ENCODE measurements at places on chromosomes 11 and 22. TPM values are rescaled to one million over a fixed set of nuclear protein-coding genes. Genes with fewer than 3 reads are reported as not detected.

GRCh38 chr22:42271191-42271813 is 849 bp upstream of the TCF20 start:
- no peak for DNase-seq

The PGA4 gene
- total RNA-seq = not detected

- DNase-seq = no peak
These were observed 80.5 kb upstream of the ADSL start for GRCh38 chr22:40265783-40266182.

DNA sequence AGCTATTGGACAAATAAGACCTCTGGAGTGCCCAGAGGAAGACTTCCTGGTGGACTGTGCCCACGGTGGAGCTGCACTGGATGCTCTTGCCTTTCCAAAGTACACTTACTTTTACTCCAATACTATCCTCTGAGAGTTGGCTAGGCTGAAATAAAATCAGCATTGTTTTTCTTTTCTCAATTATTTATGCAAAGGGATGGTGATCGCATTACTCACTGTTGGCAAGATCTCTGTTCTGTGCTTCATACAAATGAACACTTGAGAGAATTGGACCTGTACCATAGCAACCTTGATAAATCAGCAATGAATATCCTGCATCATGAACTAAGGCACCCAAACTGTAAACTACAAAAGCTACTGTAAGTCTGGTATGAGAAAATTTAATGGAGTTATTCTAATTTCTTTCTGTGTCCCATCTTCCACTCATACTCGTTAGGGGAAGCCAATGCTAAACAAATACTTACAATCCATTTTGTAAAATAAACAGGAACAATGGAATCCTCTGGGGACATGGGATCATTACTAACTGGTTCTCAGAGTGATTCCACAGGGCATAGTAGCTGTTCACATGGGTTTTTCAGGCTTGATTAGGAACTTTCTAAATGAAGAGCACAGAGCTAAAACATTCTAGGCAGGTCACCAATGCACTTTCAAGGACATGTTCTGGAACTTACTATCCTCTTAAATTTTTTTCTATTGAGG is 26.3 kb downstream of the NLRP14 start:
- no peak for DNase-seq

DNA sequence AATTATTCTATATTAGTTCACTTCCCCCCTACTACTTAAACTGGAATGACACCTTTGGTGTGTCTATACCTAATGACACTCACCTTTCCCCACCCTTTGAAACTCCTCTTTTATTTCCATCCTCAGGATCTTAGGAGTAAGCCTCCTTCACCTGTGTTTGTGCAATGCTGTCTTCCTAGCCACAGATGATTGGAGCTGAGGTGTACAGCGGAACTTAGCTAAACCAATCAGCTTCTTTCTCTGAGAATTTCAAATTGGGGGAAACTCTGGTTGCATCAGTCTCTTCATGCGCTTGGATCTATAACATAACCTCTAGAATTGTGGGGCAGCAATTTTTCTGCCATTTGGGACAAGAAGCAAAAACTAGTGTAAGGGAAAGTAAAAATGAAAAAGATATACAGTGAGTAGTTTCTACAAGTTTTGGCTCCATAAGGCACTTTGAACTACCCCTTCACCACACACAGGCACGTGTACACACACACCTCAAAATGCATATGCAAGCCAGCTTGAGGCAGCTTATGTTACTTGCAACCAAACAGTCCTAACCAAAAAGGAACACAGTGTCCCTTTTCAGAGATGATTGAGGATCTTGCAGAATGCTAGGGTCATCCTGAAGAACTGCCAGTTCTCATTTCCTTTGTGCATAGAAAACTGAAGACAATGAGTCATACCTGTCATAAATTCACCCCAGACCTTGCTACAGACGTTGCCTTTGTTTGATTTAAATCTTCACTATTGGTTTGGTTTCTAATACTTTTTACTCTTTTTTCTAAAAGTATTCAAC is 36.0 kb upstream of the LDLRAD3 start:
- no peak for DNase-seq

The FREY1 gene
- total RNA-seq = not detected

GRCh38 chr22:44365191-44365590 is 52.4 kb upstream of the SHISAL1 start:
- DNase-seq = no peak

The CECR2 gene
- 0.89 TPM for total RNA-seq

The CEP57 gene
- 82.9 TPM for total RNA-seq

The ACAD8 gene
- 29.7 TPM for total RNA-seq

GRCh38 chr11:91296629-91297028 is 928.0 kb upstream of the FAT3 start:
- DNase-seq = no peak

- DNase-seq = no peak
These were observed 3.6 kb upstream of the APOBEC3A start for GRCh38 chr22:38953577-38954413.

- DNase-seq = no peak
These were observed 9.9 kb upstream of the AIFM3 start for GRCh38 chr22:20957102-20957682.

The PRG3 gene
- not detected for total RNA-seq

The SRRD gene
- total RNA-seq = 18.4 TPM

The OR10D3 gene
- total RNA-seq = not detected

- DNase-seq = no peak
These were observed 2.6 kb downstream of the KLHDC7B start for GRCh38 chr22:50548040-50548920.

- DNase-seq = peak; percentile 87
These were observed 4.2 kb downstream of the MYRF start for GRCh38 chr11:61756452-61757212.

DNA sequence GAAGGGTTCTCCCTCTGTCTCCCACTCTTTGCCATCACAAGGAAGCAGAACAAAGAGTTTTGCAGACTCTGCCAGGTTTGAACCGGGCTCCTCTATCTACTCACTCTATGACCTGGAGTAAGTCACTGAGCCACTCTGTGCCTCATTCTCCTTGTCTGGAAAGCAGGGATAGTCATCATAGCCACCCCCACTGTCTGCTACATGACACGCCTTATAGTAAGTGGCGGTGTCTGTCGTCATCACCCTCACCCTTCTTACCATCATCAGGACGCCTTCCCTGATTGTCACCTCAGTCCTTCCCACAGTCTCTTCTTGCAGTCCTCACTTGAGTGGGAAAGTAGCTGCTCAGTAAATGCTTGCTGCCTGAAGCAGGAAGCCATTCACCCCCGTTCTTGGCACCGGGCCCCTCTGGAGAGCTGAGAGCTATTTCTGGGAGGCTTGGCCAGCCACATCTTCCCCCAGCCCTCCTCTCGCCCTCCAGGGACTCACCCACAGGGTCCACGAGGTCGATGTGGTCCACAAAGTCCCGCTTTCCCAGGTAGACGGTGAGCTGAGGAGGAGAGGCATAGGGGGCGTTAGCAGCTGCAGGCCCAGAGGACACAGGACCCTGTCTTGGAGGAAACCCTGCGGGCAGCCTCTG is 46.4 kb downstream of the TPBGL start:
- DNase-seq = no peak

- DNase-seq = no peak
These were observed 48.8 kb downstream of the PACS1 start for GRCh38 chr11:66118847-66119246.

The CERK gene
- 41.8 TPM for total RNA-seq

DNA sequence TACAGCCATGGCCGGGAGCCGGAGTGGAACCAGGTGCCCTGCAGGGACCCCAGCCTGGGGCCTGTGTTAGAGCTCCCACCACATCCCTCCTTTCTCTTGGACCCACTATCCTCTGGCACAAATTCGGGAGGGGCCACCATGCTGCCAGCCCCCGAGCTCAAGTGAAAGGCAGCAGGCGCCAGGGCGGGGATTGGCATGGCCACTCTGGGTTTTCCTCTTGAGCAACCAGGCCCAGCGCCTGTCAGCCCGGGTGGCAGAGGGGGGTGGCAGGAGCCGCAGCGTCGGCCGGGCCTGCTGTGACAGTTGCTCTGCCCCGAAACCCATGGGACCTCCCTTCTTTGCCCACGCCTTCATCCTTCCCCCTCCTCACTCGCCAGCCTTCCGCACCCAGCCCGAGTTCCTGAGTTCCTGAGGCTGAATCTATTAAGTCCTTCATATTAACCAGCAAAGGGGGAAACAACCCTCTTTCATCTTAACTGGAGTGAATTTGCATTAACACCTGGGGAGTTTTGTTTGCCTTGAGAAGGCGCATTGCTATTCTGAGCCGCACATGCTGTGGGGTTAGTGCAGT is 16.8 kb upstream of the CABP7 start:
- DNase-seq = no peak

GRCh38 chr11:12827929-12828812 is 153.9 kb downstream of the TEAD1 start:
- peak; percentile 58 for DNase-seq

The SLC7A4 gene
- 5.6 TPM for total RNA-seq

The KCNK7 gene
- 1.1 TPM for total RNA-seq

GRCh38 chr11:130825561-130825960 is 90.7 kb downstream of the SNX19 start:
- DNase-seq = no peak

DNA sequence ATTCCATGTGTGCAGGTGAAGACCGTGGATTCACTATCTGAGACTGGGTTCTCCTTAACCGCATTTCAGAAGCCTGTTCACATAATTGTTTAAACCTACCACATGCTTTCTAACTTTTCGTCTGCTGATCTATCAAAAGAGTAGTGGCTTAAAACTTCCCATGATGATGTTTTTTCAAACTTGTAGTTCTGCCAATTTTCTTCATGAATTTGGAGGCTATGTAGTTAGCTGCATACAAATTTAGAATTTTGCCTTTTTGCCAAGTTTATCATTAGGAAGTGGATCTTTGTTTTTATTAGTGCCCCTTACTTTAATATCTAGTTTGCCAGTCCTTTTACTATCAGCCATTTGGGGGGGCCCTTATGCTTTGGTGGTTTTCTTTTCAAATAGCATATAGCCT is 57.5 kb upstream of the PITPNB start:
- no peak for DNase-seq

GRCh38 chr22:29102300-29102699 is 29.5 kb downstream of the KREMEN1 start:
- no peak for DNase-seq

- DNase-seq = no peak
These were observed 510.2 kb downstream of the METTL15 start for GRCh38 chr11:28618416-28618815.

The HEPHL1 gene
- total RNA-seq = not detected
